Right ventricle myocardium inferior (tissue), 1 donor: ENCODE measurements at places on chromosomes 16 and 17. TPM values are rescaled to one million over a fixed set of nuclear protein-coding genes. Genes with fewer than 3 reads are reported as not detected.

DNA sequence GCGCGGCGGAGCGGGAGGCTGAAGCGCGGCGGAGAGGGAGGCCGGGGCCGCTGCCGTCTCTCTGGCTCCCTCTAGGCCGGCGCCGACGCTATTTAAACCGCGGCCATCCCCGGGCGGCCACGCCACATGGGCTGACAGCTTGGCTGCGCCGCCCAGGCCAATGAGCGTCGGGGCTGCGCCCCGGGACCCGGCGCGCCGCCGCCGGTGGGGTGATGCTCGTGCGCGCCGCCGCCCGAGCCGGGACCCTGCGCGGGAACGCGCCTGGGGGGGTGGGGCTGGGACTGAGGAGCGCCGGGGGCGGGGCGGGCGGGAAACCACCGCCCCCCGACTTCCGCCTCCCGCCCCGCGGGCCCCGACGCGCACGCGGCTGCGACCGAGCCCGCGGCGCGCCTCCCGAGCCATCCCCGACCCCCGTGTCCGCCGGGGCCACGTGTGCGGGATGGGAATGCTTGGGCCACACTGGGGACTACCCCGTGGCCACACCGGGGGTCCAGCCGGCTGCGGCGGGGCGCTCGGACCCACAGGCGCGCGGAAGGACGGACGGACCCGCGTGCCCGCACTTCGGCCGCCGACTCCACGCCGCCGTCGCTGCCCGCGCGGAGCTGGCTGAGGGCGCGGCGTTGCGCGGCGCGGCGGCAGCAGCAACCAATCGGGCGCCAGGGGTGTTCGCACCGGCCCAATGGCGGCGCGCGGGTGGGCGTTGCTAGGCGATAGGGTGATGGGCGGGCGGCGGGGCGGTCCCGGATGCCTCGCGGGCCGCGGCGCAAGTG, at the start of gene FASN:
Gene FASN, minus strand, starts transcription at position 68 of the 770 bp plus-strand sequence. CDS start 1,791 bp downstream, outside the sequence.
- DNase-seq: peak; percentile 97

DNA sequence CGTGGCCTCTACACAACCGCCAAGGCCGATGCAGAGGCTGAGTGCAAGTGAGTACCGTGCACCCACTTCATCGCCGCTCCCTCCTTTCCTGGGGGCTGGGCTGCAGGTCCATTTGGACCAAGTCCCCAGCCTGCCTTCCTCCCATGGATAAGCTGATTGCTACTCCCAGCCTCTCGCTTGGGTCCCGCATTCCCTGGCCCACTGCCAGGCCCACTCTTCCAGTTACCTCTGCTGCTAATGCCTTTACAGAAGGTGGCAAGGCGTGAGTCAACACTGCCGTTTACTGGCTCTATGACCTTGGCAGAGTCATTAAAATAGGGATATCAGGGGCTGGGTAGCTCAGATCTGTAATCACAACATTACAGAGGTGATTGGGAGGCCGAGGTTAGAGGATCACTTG, 11.2 kb downstream of the SULT1A2 start:
- no peak for DNase-seq

GRCh38 chr17:43703630-43704029, 41.9 kb upstream of the MEOX1 start:
- no peak for DNase-seq

DNA sequence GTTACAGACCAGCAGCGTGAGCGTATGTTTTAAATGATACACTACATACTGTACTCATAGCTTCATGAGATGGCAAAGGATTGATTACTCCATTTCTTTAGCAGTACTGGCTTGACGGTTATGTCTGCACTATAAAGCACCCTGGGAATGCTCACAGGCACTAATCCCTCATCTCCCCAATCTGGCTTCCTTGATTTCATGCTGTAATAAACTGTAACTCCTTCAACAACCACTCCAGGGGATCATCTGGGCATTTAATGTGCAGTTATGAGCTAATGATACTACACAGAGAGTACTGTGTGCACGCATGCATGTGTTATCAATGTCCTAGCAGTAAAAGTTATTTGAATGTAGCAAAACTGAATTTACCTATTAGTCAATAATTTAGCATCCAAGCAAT, 20.2 kb downstream of the MEIOB start:
- DNase-seq: no peak

DNA sequence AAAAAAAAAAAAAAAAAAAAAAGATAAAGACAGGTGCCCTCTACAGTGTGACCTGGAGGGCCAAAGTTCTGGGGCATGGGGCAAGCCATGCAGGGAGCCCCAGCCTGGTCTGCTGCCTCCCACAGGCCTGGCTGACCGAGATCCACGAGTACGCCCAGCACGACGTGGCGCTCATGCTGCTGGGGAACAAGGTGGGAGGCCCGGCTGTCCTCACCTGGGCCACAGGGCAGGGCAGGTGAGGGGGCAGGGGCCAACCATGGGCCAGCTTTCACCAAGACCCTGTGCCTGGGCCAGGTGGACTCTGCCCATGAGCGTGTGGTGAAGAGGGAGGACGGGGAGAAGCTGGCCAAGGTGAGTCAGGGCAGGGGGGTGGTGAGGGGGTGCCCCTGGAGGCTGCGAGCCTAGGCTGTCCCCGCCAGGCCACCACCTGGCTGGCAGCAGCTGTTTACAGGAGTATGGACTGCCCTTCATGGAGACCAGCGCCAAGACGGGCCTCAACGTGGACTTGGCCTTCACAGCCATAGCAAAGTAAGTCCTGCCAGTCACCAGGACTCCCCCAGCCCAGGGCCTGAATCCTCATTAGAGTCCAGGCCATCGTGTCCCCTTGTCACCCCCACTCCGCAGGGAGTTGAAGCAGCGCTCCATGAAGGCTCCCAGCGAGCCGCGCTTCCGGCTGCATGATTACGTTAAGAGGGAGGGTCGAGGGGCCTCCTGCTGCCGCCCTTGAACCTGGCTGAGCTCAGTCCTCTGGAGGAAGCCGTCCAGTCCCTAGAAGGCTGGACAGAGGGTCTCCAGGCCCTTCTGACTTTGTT, 2.7 kb upstream of the TRAF7 start:
- no peak for DNase-seq

GRCh38 chr16:12587170-12587569, 216.5 kb downstream of the CPPED1 start:
- no peak for DNase-seq

DNA sequence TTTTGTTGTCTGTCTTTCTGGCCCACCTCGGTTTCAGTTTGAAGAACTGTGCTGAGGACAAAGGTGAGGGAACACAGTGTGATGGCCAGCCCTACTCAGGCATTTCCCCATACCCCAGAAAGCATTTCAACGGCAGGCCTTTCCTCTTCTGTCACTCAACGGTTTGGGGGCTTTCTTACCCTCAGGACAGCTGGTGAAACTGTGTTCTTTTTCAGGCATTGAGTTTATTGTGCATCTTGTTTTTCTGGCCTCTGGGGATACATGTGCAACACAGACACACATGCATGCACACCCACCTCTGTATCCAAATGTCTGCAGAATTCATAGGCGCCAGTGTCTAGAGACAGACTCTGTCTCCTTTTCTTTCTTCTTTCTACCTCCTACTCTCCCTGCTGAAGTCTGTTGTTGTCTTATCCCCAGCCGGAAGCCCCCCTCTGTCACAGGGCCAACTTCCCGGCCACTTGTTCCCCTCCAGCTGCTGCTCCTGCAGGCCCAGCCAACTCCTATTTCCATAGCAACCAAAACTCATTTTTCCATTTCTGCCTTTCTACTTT, 17.0 kb downstream of the CHD9 start:
- peak; percentile 90 for DNase-seq

DNA sequence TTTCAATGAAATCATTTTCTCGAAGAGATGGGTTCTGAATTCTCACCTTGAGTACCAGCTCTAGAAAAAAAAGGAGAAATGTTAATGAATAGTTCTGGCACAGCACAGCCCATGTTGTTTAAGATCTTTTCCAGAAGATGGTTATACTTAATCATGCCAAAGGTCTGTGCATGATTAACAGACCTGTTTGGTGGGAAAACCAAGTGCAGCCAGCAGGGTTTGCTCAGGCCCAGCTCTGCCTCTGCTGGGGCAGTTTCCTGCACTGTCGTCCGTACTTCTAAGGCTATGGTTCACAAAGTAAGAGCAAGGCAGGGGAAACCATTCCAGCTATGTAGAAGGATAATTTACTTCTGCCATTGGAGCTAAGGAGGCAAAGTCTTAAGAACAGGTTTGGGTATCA, 10.7 kb downstream of the ANKRD40 start:
- peak; percentile 28 for DNase-seq

DNA sequence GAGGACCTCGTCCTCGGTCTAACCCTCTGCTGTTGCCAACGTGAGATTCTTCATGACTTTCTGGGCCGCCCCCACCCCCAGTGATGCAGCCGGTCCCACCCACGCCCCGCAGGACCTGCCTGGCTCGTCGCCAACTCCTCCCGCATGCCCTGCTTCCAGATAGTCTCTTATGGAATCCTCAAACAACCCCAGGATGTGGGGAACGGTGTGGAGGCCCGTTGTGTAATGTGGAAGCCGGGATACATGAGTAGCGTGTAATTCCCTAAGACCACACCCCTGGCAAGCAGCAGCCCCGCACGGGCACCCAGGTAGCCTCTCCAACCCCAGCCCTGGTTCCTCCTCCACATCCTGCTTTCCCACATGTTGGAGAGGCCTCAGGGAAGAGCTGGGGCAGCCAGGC, 275.9 kb downstream of the C16orf95 start:
- no peak for DNase-seq

DNA sequence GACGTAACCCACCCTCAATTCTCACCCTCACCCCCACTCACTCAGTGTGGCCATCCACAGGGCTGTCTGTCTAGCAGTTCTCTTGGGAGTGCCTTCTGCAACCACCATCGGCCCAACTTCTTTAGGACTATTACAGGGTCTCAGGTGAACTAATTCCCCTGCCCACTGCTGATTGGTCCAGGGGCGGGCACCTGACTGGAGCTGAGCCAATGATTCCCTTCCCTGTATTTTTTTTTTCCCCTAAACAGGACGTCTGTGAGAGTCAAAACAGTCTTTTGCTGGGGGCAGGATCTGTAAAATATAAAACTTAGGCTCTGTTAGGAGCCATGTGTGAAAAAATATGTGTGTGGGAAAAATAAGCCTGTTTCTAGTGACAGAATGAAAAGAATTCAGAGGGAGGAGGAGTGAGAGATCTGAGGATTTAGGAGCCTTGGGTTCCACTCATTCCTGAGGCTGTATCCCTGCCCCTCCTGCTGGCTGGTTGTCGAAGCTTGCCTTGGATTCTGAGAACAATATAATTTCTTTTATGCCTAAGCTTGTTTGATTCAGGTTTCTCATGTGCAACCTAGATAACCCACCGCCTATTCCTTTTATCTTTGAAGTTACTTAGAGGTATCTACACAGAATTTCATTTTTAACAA, 115.0 kb downstream of the SPACA3 start:
- DNase-seq: no peak

GRCh38 chr17:37170881-37171425, 204.8 kb upstream of the C17orf78 start:
- DNase-seq: no peak

DNA sequence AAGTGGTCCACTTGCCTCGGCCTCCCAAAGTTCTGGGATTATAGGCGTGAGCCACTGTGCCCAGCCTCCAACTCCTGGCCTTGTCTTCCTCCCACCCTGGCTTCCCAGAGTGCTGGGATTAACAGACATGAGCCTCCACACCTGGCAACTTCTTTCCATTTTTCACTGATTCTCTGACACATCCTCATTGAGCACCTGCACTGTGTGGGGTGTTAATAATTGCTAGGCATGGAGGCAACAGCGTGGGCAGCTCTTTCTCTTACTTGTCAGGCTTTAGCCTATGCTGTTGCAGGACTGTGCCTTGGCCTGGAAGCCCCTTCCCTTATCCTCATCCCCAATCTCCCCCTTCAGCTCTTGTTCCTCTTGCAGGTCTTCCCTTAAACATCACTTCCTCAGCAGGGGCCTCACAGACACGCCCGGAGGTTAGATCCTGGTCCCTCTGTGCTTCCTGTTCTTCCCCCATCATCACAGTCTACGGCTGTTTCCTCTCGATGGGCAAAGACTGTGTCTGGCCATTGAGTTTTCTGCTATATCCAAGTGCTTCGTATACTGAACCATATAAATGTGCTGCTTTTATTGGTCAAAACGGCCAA, 7.9 kb downstream of the QPRT start:
- DNase-seq: no peak

GRCh38 chr16:555528-556473, 4.4 kb upstream of the PRR35 start:
- DNase-seq: no peak

DNA sequence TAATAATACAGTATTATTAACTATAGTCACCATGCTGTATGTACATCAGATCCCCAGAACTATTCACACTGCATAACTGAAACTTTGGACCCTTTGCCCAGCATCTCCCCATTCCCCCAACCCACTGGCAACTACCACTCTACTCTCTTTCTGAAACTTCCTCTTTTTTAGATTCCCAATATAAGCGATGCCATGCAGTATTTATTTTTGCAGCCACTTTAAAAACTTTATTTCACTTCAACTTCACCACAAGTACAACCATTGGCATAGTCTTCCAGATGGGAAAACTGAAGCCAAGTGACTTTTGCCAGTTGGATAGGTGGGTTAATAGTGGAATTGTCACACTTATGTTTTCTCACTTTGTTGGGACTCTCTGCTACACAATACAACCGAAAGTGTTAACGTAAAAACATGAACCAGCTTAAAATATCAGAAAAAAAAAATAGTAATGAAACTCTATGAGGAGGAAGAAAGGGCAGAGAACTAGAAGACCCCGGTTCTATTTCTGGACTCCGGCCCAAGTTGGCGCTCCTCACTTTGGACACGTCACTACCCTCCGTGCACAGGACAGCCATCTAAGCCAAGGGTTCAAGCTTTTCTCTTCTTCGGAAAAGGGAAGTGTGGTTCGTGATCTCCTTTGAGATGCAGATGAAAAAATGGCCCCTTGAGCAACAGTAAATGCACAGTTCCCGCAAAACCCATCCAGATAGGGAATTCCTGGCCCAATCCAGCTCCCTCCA, 743 bp downstream of the SHCBP1 start:
- no peak for DNase-seq

DNA sequence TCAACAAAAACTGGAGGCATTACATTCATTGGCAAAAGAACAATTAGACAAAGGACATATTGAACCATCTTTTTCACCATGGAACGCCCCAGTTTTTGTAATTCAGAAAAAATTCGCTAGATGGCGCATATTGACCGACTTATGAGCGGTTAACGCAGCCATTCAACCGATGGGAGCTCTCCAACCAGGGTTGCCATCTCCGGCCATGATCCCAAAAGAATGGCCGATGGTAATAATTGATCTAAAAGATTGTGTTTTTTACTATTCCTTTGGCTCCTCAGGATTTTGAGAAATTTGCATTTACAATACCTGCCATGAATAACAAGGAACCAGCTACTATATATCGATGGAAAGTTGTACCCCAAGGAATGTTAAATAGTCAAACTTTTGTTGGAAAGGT, 21.4 kb downstream of the ALOX15B start:
- DNase-seq: no peak

- DNase-seq: no peak
Observed at GRCh38 chr16:80250381-80250780, 290.4 kb upstream of the DYNLRB2 start.

- DNase-seq: no peak
Observed at GRCh38 chr16:11350921-11351335, 5.7 kb downstream of the RMI2 start.

Gene FLOT2
- total RNA-seq: 118 TPM

Gene ABCC12
- total RNA-seq: 0.14 TPM

Gene TMEM238L
- not detected for total RNA-seq

Gene HSD11B2
- 0.81 TPM for total RNA-seq

Gene RAB11FIP3
- 23.3 TPM for total RNA-seq

Gene APOH
- total RNA-seq: not detected

Gene FZD2
- total RNA-seq: 3.4 TPM

Gene GPRC5B
- 90.0 TPM for total RNA-seq

Gene SOX15
- 0.89 TPM for total RNA-seq

Gene CD300E
- total RNA-seq: 0.46 TPM

Gene TBC1D3K
- total RNA-seq: not detected

Gene ITGAL
- 4.2 TPM for total RNA-seq

Gene CTF1
- 8.7 TPM for total RNA-seq

Gene FA2H
- 0.32 TPM for total RNA-seq

Gene ALG1
- 7.7 TPM for total RNA-seq

Gene KRTAP4-11
- total RNA-seq: not detected
